ENCODE measurements at places on chromosomes 11 and 22. TPM values are rescaled to one million over a fixed set of nuclear protein-coding genes. Genes with fewer than 3 reads are reported as not detected.

GRCh38 chr11:121194731-121195596 lies 93.9 kb downstream of the TECTA start:
- no peaks in the 10 kb centered on the region for H3K36me3 ChIP-seq
- no peak overlapping the region for H3K4me3 ChIP-seq
- DNase-seq: peak; percentile 74
- H3K4me1 ChIP-seq: peaks cover 29% of the 10 kb centered on the region
- H3K27me3 ChIP-seq: peaks cover 7% of the 10 kb centered on the region

DNA sequence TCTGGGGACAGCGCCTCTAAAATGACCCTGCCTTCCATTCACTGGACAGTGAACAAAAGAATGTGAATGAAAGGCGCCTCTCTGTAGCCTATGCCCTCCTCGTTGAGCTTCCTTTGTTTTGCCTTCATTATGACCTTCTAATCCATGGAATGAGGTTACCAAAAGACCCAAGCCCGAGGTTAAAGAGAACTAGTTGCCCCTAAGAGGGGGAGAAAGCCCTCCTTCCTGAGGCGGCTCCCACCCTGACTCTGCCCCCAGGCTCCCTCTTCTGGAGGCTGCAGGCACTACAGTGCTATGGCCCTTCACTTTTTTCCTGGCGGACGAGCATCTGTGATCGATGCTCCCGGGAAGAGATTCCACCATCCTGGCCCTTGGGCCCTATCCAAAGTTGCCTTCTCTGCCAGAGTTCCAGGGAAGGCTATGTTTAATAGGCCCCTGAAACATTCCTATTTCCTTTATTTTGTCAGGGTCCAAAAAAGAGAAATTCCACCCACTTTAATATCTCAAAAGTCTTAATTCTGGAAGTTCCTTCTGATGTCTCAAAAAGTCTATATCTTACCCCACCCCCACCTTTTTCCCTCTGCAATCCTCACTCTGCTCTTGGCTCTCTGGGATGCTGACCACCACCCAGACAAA lies 147.3 kb downstream of the FEZ1 start:
- peaks cover 85% of the 10 kb centered on the region for H3K4me1 ChIP-seq
- DNase-seq: peak; percentile 95
- peaks cover 18% of the 10 kb centered on the region for H3K27me3 ChIP-seq
- peak overlapping the region; percentile 54 for H3K4me3 ChIP-seq
- peaks cover 6% of the 10 kb centered on the region for H3K36me3 ChIP-seq
- H3K27ac ChIP-seq: peak overlapping the region; percentile 94

GRCh38 chr22:46366801-46367706 lies 31.5 kb downstream of the TRMU start:
- no peak overlapping the region for H3K4me3 ChIP-seq
- H3K4me1 ChIP-seq: no peaks in the 10 kb centered on the region
- H3K36me3 ChIP-seq: no peaks in the 10 kb centered on the region
- H3K27ac ChIP-seq: no peak overlapping the region

- H3K4me1 ChIP-seq: peaks cover 7% of the 10 kb centered on the region
- H3K27ac ChIP-seq: no peak overlapping the region
- DNase-seq: no peak
- H3K36me3 ChIP-seq: no peaks in the 10 kb centered on the region
Observed at GRCh38 chr11:8531982-8532381, 62.0 kb downstream of the STK33 start.

The MRGPRF gene
- total RNA-seq: 0.23 TPM

DNA sequence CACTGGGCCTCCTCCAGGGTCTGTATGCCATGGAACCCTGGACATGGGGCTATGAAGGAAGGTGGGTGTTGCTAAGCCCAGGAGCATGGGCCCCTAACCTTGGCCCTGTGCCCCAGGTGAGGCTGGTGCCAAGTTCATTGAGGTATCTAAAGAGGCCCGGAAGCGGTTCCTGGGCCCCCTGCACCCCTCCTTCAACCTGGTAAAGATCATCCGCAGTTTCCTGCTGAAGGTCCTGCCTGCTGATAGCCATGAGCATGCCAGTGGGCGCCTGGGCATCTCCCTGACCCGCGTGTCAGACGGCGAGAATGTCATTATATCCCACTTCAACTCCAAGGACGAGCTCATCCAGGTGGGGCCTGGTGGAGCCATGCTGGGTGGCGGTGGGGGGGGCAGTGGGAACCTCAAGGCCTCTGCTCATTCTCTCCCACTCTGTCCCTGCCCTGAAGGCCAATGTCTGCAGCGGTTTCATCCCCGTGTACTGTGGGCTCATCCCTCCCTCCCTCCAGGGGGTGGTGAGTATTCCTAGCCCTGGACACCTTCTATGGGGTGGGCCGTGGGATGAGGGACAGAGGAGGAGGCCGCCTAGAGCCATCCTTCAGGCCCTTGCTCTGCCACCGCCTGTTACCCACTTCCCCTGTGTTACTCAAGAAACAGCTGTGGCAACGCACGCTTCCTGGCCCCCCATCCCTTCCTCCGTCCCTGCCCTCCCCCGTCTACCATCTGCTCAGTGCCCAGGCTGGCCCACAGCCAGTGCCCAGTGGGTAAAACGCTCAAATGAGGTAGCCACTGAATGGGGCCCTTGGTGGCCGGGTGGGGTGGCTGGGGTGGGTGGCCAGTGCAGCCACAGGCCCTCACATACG lies 3.0 kb downstream of the PNPLA2 start:
- no peaks in the 10 kb centered on the region for H3K4me1 ChIP-seq
- H3K27me3 ChIP-seq: peaks cover 9% of the 10 kb centered on the region
- no peak overlapping the region for H3K27ac ChIP-seq
- no peak for DNase-seq
- peak overlapping the region; percentile 51 for H3K4me3 ChIP-seq
- H3K36me3 ChIP-seq: no peaks in the 10 kb centered on the region

DNA sequence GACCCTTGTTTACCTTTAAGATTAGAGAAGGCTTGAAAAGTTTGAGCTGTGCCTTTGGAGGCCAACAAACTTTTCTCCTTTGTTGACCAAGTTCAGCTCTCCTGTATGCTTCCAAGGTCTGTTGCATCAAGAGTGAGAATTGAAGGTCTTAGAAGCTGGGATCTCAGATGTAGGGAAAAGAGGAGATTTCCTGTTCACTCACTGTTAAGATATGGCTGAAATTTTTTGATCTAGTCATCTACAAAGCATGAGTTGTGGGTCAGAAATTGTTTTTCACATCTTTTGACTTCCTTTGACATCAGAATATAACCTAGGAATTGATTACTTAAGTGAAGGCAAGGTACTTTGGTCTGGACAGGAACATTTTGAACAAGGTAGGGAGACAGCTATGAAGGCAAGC lies 12.1 kb downstream of the OR51B4 start:
- no peak for DNase-seq
- no peak overlapping the region for H3K27ac ChIP-seq
- no peaks in the 10 kb centered on the region for H3K4me1 ChIP-seq
- no peak overlapping the region for H3K4me3 ChIP-seq

DNA sequence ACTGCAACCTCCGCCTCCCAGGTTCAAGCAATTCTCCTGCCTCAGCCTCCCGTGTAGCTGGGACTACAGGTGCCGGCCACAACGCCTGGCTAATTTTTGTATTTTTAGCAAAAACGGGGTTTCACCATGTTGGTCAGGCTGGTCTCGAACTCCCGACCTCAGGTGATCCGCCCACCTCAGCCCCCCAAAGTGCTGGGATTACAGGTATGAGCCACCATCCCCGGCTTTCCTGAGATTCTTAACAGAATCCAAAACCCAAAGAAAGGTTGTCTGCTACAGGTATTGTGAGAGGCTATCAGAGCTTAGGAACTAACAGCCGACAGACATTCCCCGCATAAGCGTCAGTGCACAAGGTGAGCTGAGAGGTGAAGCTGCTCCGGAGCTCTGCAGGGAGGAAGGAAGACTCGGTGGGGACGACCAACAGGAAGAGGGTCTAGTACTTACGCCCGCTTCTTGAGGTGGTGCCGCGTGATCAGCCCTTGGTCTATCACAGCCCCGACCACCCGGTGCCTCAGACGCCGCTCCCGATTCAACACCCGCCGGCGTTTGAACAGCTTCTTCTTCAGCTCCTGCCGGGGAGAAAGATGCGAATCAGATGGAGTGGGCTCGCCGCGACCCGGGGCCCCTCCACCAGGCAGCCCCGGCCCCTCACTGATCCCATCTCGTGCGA lies 470 bp downstream of the C11orf98 start:
- no peak for DNase-seq
- H3K36me3 ChIP-seq: peaks cover 15% of the 10 kb centered on the region
- peaks cover 6% of the 10 kb centered on the region for H3K27me3 ChIP-seq
- peaks cover 33% of the 10 kb centered on the region for H3K4me1 ChIP-seq

- H3K4me3 ChIP-seq: no peak overlapping the region
- no peak for DNase-seq
- H3K27ac ChIP-seq: no peak overlapping the region
- H3K4me1 ChIP-seq: peaks cover 14% of the 10 kb centered on the region
- no peaks in the 10 kb centered on the region for H3K27me3 ChIP-seq
Observed at GRCh38 chr11:111414267-111414931, 35.3 kb upstream of the POU2AF1 start.

GRCh38 chr11:92276773-92277172 lies 52.2 kb downstream of the FAT3 start:
- no peaks in the 10 kb centered on the region for H3K27me3 ChIP-seq
- no peak for DNase-seq
- no peaks in the 10 kb centered on the region for H3K4me1 ChIP-seq
- no peaks in the 10 kb centered on the region for H3K36me3 ChIP-seq

- no peaks in the 10 kb centered on the region for H3K27me3 ChIP-seq
- no peaks in the 10 kb centered on the region for H3K4me1 ChIP-seq
- H3K4me3 ChIP-seq: no peak overlapping the region
- H3K36me3 ChIP-seq: peaks cover 19% of the 10 kb centered on the region
- no peak for DNase-seq
Observed at GRCh38 chr11:72301486-72301885, 57.5 kb upstream of the PHOX2A start.

The TRIM29 gene
- not detected for total RNA-seq

The LRRC56 gene
- total RNA-seq: 2.1 TPM

- H3K27me3 ChIP-seq: peaks cover 95% of the 10 kb centered on the region
- H3K4me1 ChIP-seq: peaks cover 16% of the 10 kb centered on the region
- H3K36me3 ChIP-seq: no peaks in the 10 kb centered on the region
Observed at GRCh38 chr11:72585762-72586311, 88.4 kb downstream of the PDE2A start.

DNA sequence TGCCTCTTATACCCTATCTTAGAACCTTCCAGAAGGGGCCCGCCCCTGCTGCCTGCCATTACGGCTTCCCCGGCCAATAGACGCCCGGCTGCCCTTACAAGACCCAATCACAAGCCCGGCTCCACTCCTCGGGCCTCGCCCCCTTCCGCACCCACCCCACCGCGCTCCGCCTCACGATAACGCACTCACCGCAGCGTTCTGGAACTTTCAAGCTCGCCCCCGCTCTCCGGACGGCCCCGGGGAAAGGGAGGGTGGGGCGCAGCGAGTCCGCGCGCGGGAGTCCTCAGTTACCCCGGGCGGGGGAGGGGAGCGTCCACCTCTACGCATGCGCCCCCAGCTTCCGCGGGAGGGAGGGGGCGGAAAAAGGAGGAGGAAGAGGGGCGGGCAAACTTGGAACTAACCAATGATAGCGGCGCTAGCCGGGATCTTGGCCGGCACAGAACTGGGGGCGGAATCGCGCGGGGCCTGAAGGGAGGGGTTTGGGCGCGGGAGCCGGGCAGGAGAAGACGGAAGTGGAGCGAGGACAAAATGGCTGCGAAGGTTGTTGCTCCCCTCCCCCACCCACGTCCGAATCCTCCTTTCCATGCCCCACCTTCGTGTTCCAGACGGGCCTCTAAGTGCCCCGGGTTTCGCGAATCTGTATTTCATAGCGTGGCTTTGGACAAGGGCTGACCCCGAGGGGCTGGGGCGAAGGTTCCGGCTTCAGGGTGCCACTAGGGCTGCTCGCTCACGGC lies 389 bp upstream of the HSPA8 start:
- H3K4me3 ChIP-seq: peak overlapping the region; percentile 100
- peak; percentile 97 for DNase-seq
- H3K36me3 ChIP-seq: peaks cover 47% of the 10 kb centered on the region

GRCh38 chr11:66106786-66107599 lies 36.9 kb downstream of the PACS1 start:
- no peak for DNase-seq
- H3K36me3 ChIP-seq: no peaks in the 10 kb centered on the region
- no peak overlapping the region for H3K4me3 ChIP-seq
- no peak overlapping the region for H3K27ac ChIP-seq
- H3K4me1 ChIP-seq: peaks cover 7% of the 10 kb centered on the region

The GAB2 gene
- 27.9 TPM for total RNA-seq

The MARK2 gene
- total RNA-seq: 42.4 TPM

The KRTAP5-9 gene
- not detected for total RNA-seq

DNA sequence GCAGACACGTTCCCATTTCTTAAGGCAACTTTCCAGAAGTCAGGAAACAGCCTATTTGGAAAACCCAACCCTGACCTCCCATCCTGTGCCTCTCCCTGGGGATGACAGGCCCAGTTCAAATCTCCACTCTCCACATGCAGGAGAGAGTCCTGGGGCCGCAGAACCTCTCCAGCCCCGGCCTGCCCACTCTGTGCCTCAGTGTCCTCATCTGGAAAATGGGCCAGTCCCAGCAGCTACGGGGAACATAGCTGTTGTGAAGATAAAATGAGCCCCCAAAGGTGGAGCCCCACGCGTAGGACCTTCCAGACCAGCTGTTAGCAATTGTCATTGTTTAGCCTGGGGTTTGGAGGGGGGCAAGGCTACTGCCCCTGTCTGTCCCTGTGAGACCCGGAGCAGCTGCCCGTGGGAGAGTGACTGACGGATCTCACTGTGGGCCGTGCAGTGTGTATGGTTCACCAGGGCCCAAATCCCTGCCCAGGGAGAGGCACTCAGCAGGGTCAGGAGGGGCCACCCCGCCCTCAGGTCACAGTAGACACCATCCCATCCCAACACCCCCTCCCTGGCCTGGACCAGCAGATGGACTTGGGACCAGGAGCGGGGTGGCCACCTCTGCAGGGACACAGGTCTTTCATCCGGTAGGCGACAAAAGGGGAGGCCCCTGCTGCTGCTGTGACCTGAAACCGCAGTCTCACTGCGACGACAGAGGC lies 145.9 kb downstream of the CTTN start:
- H3K27ac ChIP-seq: no peak overlapping the region
- no peak for DNase-seq
- H3K4me3 ChIP-seq: no peak overlapping the region
- H3K27me3 ChIP-seq: peaks cover 2% of the 10 kb centered on the region

DNA sequence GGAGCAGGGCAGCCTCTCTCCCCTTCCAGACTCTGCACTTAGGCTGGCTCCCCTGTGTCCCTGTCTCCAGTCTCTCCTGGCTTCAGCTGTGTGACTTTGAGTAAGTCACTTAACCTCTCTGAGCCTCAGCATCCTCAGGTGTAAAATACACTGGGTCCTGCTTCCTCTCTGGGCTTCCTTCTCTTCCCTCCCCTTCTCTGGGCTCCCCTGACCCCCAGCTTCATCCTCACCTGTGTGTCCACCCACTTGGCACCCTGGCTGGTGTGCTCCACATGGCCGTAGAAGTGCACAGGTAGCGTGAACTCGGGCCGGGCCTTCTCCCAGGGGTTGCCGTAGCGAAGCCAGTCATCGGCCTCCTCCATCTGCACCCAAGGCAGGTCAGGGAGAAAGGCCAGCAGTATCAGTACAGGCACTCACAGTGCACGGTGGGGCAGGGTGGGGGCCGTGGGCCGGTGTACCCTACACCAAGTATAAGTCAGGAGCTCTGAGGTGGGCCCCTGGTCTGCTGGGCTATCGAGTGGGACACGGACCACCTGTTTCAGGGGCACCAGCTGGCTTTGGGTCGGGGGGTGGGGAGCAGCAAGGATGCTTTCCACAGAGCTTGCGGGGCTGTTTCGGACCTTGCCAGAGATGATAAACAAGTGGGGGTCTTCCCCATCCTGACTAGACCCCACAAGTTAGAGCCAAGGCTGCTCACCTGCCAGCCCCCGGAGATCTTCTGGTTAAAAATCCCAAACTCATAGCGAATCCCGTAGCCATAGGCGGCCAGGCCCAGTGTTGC lies 2.0 kb downstream of the PYGM start:
- H3K27me3 ChIP-seq: peaks cover 29% of the 10 kb centered on the region
- no peak for DNase-seq
- peak overlapping the region; percentile 50 for H3K27ac ChIP-seq
- peaks cover 32% of the 10 kb centered on the region for H3K4me1 ChIP-seq
- H3K4me3 ChIP-seq: peak overlapping the region; percentile 23
